PC-9 (cell line): ENCODE measurements at places on chromosomes 7 and 10. TPM values are rescaled to one million over a fixed set of nuclear protein-coding genes. Genes with fewer than 3 reads are reported as not detected.

The MMP21 gene
- total RNA-seq: not detected in 2 replicates

The PLAC9 gene
- 2.1 TPM in 1 of 2 replicates, not detected in the other for total RNA-seq

The MBL2 gene
- not detected in 2 replicates for total RNA-seq

The FGFR2 gene
- total RNA-seq: not detected in 2 replicates

The UPK3BL2 gene
- 24.3 and 36.8 TPM in 2 replicates for total RNA-seq

The HOXA9 gene
- 1.9 and 2.5 TPM in 2 replicates for total RNA-seq

The VDAC2 gene
- 241 and 243 TPM in 2 replicates for total RNA-seq

The PPP1R17 gene
- not detected in 2 replicates for total RNA-seq

The TRPV5 gene
- not detected in 2 replicates for total RNA-seq
